CD14-positive monocyte (primary cell): ENCODE measurements at places on chromosomes 16 and 17. TPM values are rescaled to one million over a fixed set of nuclear protein-coding genes. Genes with fewer than 3 reads are reported as not detected.

DNA sequence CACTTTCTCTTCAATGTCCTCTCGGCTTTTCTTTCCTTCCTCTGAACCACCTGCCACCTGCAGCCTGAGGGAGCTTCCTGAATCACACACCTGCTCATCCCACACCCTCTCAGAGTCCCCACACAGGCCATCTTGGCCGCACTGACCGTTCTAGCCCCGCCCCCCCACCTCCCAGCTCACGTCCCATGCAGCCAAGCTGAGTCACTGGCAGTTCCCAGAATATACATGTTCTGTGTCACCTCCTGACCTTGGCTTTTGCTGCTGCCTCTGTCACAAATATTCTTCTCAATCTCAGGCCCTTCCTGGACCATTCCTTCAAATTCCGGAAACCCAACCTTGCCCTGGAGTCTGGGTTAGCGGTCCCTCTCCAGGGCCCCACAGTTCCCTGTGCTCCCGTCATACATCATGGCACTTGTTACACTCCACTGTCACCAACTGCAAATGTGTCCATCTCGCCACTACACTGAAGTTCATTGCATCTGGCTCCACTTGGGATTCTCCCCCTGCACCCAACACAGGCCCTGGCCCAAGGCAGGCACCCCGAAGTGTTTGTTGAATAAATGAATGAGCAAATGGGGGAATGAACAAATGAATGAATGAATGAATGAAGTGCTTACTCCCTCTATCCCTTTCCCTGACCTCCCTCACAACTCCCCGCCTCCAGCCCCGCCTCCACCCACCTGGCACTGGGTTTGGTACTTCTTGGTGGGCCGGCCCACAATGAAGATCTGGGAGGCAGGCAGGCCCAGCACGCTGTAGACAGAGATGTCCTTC is 12.8 kb downstream of the PIMREG start:
- peaks cover 6% of the 10 kb centered on the region for H3K4me1 ChIP-seq
- H3K27ac ChIP-seq, result no peak overlapping the region
- H3K36me3 ChIP-seq, result no peaks in the 10 kb centered on the region
- H3K4me3 ChIP-seq, result no peak overlapping the region
- peaks cover 7% of the 10 kb centered on the region for H3K27me3 ChIP-seq
- DNase-seq, result peak; percentile 22

DNA sequence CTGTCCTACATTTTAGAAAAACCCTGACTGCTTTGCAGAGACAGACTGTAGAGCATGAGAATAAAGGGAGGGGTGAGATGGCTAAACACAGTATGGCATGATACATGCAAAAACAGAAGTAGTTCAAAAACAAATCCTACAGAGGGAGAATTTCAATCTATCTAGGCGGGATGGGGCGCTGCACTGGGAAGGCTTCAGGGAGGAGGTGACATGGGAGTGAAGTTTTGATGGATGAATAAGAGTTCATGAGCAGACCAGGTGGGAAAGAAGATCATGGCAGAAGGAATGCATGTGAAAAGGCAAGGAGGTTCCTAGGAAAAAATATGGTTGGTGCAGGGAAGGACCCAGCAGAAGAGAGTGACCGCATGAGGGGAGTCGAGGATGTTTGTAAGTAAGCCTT is 19.2 kb downstream of the HS3ST3B1 start:
- DNase-seq, result no peak
- H3K36me3 ChIP-seq, result no peaks in the 10 kb centered on the region
- H3K27ac ChIP-seq, result no peak overlapping the region

GRCh38 chr16:79480056-79480455 is 120.5 kb downstream of the MAF start:
- no peak overlapping the region for H3K27ac ChIP-seq
- no peaks in the 10 kb centered on the region for H3K27me3 ChIP-seq
- H3K4me1 ChIP-seq, result peaks cover 33% of the 10 kb centered on the region
- H3K4me3 ChIP-seq, result no peak overlapping the region
- H3K36me3 ChIP-seq, result no peaks in the 10 kb centered on the region

DNA sequence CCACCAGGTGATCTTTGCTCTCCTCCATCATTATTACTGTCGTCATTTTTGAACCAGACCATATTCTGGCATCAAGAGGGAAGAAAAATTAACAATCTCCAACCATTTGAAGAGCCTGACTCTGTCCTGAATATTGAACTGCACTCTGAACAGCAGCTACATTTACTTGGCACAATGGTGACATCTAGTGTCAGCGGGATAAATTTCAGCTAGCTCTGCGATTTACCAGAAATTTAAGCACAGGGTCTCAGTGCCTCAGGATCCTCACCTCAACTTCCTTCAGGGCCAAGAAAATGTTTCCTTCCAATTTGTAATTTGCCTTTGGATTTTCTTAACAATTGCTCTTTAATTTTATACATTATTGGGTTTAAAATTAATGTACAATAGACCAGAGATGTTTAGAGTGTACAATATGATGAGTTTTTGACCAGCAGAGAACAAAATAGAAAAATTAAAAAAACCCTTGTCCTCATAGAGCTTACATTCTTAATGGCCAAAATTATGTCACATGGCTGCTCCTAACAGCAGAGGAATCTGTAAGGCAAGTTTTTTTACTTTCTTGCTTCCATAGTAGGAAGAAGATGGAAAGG is 10.7 kb upstream of the ZNF19 start:
- H3K4me1 ChIP-seq, result no peaks in the 10 kb centered on the region
- no peak overlapping the region for H3K4me3 ChIP-seq
- H3K27me3 ChIP-seq, result no peaks in the 10 kb centered on the region
- H3K36me3 ChIP-seq, result no peaks in the 10 kb centered on the region
- peak; percentile 27 for DNase-seq
- H3K27ac ChIP-seq, result no peak overlapping the region

- no peak for DNase-seq
- H3K36me3 ChIP-seq, result no peaks in the 10 kb centered on the region
- H3K27me3 ChIP-seq, result no peaks in the 10 kb centered on the region
Measured at GRCh38 chr16:47816511-47816910, 339.3 kb downstream of the ABCC12 start.

GRCh38 chr17:68347380-68347779 is 56.1 kb downstream of the ARSG start:
- H3K36me3 ChIP-seq, result no peaks in the 10 kb centered on the region
- peaks cover 64% of the 10 kb centered on the region for H3K4me1 ChIP-seq
- H3K27me3 ChIP-seq, result no peaks in the 10 kb centered on the region
- no peak overlapping the region for H3K4me3 ChIP-seq
- peak overlapping the region; percentile 68 for H3K27ac ChIP-seq
- DNase-seq, result peak; percentile 40

GRCh38 chr16:15461376-15461775 is 27.0 kb downstream of the BMERB1 start:
- DNase-seq, result no peak
- H3K27ac ChIP-seq, result no peak overlapping the region
- H3K4me3 ChIP-seq, result no peak overlapping the region
- no peaks in the 10 kb centered on the region for H3K4me1 ChIP-seq
- H3K36me3 ChIP-seq, result no peaks in the 10 kb centered on the region

- no peak overlapping the region for H3K27ac ChIP-seq
- no peaks in the 10 kb centered on the region for H3K27me3 ChIP-seq
- H3K4me1 ChIP-seq, result peaks cover 4% of the 10 kb centered on the region
- H3K4me3 ChIP-seq, result no peak overlapping the region
- no peaks in the 10 kb centered on the region for H3K36me3 ChIP-seq
Measured at GRCh38 chr16:31440516-31441184, 1.9 kb downstream of the ZNF843 start.

DNA sequence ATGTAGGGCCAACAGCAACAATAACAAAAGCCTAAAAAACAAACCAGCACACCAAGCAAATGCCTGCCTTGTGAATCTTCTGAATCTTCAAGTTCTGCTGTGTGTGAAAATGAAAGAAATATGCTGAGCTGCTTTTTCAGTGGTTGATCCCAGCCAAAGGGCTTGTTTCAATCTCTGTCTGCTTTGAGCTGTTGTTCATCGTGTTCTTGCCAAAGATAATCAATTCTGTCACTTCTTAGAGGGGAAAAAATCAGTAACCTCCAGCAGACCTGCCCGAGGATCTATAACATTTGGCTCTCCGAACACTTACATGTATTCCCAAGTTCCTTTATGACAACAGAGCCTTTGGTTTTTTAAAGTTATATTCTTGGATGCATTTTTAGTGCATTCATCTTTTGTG is 65.9 kb downstream of the VPS35L start:
- H3K36me3 ChIP-seq, result peaks cover 31% of the 10 kb centered on the region
- no peak for DNase-seq
- H3K4me1 ChIP-seq, result no peaks in the 10 kb centered on the region
- H3K27ac ChIP-seq, result no peak overlapping the region
- H3K27me3 ChIP-seq, result no peaks in the 10 kb centered on the region

- no peak overlapping the region for H3K27ac ChIP-seq
- no peak for DNase-seq
- H3K4me1 ChIP-seq, result peaks cover 9% of the 10 kb centered on the region
- no peaks in the 10 kb centered on the region for H3K36me3 ChIP-seq
- H3K4me3 ChIP-seq, result no peak overlapping the region
Measured at GRCh38 chr16:68756239-68756915, 19.3 kb downstream of the CDH1 start.

- H3K4me1 ChIP-seq, result peaks cover 91% of the 10 kb centered on the region
- H3K36me3 ChIP-seq, result no peaks in the 10 kb centered on the region
- H3K27ac ChIP-seq, result peak overlapping the region; percentile 79
- H3K4me3 ChIP-seq, result no peak overlapping the region
Measured at GRCh38 chr17:2794111-2794803, 2.0 kb upstream of the RAP1GAP2 start.

GRCh38 chr16:67731753-67732095 is 12.6 kb upstream of the GFOD2 start:
- H3K27me3 ChIP-seq, result no peaks in the 10 kb centered on the region
- DNase-seq, result no peak
- H3K36me3 ChIP-seq, result peaks cover 69% of the 10 kb centered on the region
- H3K27ac ChIP-seq, result no peak overlapping the region

GRCh38 chr17:68019336-68019674 is 16.2 kb upstream of the KPNA2 start:
- no peak overlapping the region for H3K27ac ChIP-seq
- H3K27me3 ChIP-seq, result no peaks in the 10 kb centered on the region
- H3K36me3 ChIP-seq, result no peaks in the 10 kb centered on the region
- no peak overlapping the region for H3K4me3 ChIP-seq
- DNase-seq, result no peak
- H3K4me1 ChIP-seq, result peaks cover 7% of the 10 kb centered on the region

- H3K36me3 ChIP-seq, result no peaks in the 10 kb centered on the region
- no peak for DNase-seq
- no peak overlapping the region for H3K4me3 ChIP-seq
- no peak overlapping the region for H3K27ac ChIP-seq
Measured at GRCh38 chr17:17468217-17469010, 8.4 kb upstream of the MED9 start.

RPRML gene
- polyA plus RNA-seq, result not detected

SOST gene
- polyA plus RNA-seq, result not detected

NOG gene
- polyA plus RNA-seq, result not detected

KIAA0753 gene
- 1.7 TPM for polyA plus RNA-seq

CD300H gene
- polyA plus RNA-seq, result 57.9 and 64.7 TPM in 2 replicates

CHTF8 gene
- polyA plus RNA-seq, result 172 TPM

KCNH4 gene
- not detected for polyA plus RNA-seq

KRT15 gene
- not detected for polyA plus RNA-seq

ALDH3A1 gene
- polyA plus RNA-seq, result not detected
